Islet precursor cell (in vitro differentiated cells): ENCODE measurements at places on chromosomes 12 and 14.

GRCh38 chr14:25909045-25909747 lies 688.6 kb downstream of the NOVA1 start:
- DNase-seq: no peak

- no peak for DNase-seq
These were observed 17.0 kb upstream of the IL22 start for GRCh38 chr12:68270358-68270757.

GRCh38 chr12:49565406-49566265 lies 2.3 kb downstream of the MCRS1 start:
- DNase-seq: no peak

GRCh38 chr12:59080101-59080500 lies 159.8 kb upstream of the LRIG3 start:
- no peak for DNase-seq

- DNase-seq: no peak
These were observed 143.8 kb upstream of the SLC38A2 start for GRCh38 chr12:46516238-46516932.

DNA sequence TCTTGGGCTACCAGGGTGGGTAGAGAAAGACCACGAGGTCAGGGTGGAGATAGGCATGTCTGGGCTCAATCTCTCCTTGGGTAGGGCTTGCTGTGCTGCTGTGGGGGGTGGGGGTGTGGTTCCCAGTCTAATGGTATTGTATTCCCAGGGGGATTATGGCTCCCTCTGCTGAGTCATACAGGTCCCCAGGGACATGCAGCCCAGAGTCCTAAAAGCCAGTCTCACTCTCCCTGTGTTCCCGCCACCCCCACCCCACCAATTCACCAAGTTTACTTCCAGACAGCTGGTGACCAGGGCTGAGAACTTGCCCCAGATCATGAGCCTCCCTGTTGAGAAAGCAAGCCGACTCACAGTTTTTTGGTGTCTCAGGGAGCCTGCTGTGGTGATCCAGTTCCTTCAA lies 367.6 kb downstream of the C12orf75 start:
- DNase-seq: no peak

- DNase-seq: no peak
These were observed 1883.7 kb upstream of the FLRT2 start for GRCh38 chr14:83646228-83646627.

DNA sequence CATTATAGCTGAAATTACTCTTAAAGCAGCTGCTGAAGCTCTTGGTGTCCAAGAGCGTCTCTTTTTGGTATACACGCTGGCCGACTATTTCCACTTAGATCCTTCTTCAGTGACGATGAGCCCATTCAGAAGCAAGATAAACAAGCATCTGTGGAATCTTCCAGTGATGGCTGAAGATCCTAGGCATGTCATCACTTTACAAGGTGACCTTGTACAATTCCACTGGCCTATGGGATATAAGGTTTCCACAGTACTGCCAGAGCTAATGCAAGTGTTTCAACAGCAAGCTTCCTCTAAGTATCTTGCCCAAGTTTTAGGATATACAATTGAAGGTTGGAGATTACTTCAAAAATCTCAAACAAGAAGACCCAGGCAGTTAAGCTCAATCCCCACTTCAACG lies 47.0 kb downstream of the INTS13 start:
- no peak for DNase-seq

DNA sequence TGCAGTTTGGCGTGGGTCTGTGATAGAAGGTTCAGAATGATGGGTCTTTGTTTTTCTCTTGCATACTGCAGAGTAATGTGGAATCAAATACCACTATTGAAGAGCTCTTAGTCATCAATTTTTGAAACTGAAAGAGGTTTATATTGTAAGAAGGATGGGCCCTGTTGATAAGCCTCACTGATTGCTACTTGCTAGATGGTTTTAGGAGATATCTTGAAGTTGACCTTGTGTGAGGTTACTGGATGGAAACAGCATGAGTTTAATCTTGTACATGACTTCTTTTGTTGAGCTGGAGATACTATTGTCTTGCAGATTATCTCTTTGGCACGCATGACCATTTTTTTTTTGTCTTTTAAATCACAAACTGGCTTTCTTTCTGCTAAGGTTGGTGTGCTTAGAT lies 13.8 kb downstream of the BICD1 start:
- no peak for DNase-seq

DNA sequence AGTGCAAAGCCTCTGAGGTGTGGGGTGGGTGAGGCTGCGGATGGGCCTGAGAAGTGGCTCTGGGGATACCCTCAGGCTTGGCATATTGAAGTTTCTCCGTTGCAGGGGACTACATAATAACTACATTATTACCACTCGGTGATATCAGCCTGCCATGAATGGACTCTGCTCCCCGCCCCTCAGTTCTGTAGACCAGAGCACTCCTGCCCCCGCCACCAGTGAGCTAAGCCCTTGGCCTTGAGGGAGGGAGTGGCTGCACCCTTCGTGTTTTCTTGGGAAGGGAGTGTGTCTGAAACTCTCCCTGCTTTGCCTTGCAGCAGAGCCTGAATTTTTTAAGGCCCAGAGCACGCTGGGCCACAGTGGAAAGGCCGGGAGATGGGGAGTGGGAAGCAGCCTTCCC lies 1.7 kb downstream of the ORAI1 start:
- DNase-seq: no peak
